ENCODE measurements at places on chromosomes 7 and 10. TPM values are rescaled to one million over a fixed set of nuclear protein-coding genes. Genes with fewer than 3 reads are reported as not detected.

GRCh38 chr10:84076047-84076388 is 63.3 kb upstream of the GHITM start:
- H3K4me3 ChIP-seq = no peak overlapping the region
- no peaks in the 10 kb centered on the region for H3K36me3 ChIP-seq
- DNase-seq = no peak
- H3K27ac ChIP-seq = no peak overlapping the region

GRCh38 chr7:45182856-45183710 is 25.5 kb downstream of the RAMP3 start:
- H3K36me3 ChIP-seq = no peaks in the 10 kb centered on the region
- DNase-seq = no peak
- no peak overlapping the region for H3K27ac ChIP-seq
- H3K4me1 ChIP-seq = no peaks in the 10 kb centered on the region

GRCh38 chr7:66609176-66609575 is 19.5 kb upstream of the KCTD7 start:
- H3K4me3 ChIP-seq = no peak overlapping the region
- no peaks in the 10 kb centered on the region for H3K36me3 ChIP-seq
- peaks cover 2% of the 10 kb centered on the region for H3K27me3 ChIP-seq

GRCh38 chr7:156022483-156023459 is 210.5 kb upstream of the SHH start:
- H3K27ac ChIP-seq = no peak overlapping the region
- no peaks in the 10 kb centered on the region for H3K36me3 ChIP-seq
- H3K4me1 ChIP-seq = no peaks in the 10 kb centered on the region
- no peak for DNase-seq
- H3K4me3 ChIP-seq = no peak overlapping the region
- peaks cover 3% of the 10 kb centered on the region for H3K27me3 ChIP-seq

DNA sequence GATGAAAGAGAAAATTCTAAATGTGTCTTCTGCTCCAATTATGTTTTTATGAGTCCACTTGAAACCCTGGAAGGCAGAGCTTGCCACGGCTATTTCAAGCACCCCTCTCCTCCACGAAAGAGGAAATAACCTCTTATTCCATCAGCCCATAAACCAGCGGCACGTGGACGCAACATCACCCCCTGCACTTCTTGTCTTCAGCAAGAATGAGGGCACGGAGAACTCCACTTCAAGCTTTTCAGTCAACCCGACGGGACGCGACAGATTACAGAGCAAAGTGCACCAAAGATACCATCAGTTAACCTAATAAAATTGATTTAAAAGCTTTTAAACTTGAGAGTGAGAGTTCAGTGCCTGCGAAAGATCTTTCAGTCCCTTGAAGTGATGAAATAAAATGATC is 406.3 kb downstream of the GALNT17 start:
- no peaks in the 10 kb centered on the region for H3K36me3 ChIP-seq
- DNase-seq = no peak
- no peaks in the 10 kb centered on the region for H3K4me1 ChIP-seq
- H3K4me3 ChIP-seq = no peak overlapping the region
- peaks cover 5% of the 10 kb centered on the region for H3K27me3 ChIP-seq
- H3K27ac ChIP-seq = no peak overlapping the region

The LIPF gene
- total RNA-seq = not detected

DNA sequence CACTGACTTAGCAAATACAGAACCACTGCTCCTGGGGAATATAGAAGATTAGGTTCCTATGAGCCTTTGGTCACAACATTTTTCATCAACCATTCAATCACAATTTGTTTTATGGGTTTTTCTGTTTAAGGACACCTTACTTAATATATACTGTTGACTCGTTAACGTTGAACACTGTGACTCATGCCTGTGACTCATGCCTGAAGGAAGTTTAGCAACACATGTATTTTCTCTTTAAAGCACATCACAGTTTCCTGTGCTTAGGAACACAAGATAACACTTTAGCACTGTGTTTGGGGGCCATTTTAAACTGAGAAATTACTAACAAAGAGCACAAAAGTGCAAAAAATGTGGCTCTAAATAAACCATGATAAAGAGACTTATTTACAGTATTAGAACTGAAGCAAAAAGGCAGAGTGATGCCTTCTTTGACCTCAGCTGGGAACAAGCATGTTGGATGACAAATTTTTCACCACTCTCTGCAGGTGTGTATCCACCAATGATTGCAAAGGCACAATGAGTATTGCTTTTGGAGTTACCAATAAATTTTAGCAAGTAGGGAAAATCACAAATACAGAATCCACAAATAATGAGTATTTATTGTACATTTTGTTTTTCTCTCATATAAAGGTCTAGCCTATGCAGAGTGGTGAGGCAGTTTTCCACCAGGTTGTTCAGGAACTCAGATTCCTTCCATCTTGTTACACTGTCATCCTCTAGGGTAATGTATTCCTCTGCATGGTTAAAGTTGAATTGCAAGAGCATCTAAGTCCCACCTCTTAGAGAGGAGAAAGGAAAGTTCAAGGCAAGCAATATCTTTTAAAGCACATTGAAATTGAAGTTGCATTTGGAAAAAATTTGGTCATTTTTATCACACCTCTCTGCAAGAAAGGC is 7.3 kb downstream of the FGFBP3 start:
- H3K4me1 ChIP-seq = peaks cover 20% of the 10 kb centered on the region
- no peak overlapping the region for H3K4me3 ChIP-seq
- peak overlapping the region; percentile 51 for H3K27ac ChIP-seq
- H3K27me3 ChIP-seq = peaks cover 7% of the 10 kb centered on the region
- no peaks in the 10 kb centered on the region for H3K36me3 ChIP-seq

- no peak overlapping the region for H3K27ac ChIP-seq
- DNase-seq = no peak
- H3K4me1 ChIP-seq = no peaks in the 10 kb centered on the region
- no peak overlapping the region for H3K4me3 ChIP-seq
These were observed 62.3 kb downstream of the TMEM26 start for GRCh38 chr10:61390851-61391250.

The CALN1 gene
- not detected for total RNA-seq

GRCh38 chr7:69645683-69646082 is 47.4 kb downstream of the AUTS2 start:
- H3K27me3 ChIP-seq = peaks cover 2% of the 10 kb centered on the region
- no peaks in the 10 kb centered on the region for H3K4me1 ChIP-seq
- no peak for DNase-seq
- H3K27ac ChIP-seq = no peak overlapping the region
- H3K4me3 ChIP-seq = no peak overlapping the region

- no peak overlapping the region for H3K4me3 ChIP-seq
- H3K36me3 ChIP-seq = no peaks in the 10 kb centered on the region
- H3K4me1 ChIP-seq = no peaks in the 10 kb centered on the region
- DNase-seq = no peak
These were observed 106.2 kb upstream of the AGK start for GRCh38 chr7:141444961-141445360.

The TMEM196 gene
- not detected for total RNA-seq

The TRIM50 gene
- total RNA-seq = 0.25 TPM

The NPTX2 gene
- total RNA-seq = not detected

The LIPJ gene
- total RNA-seq = 0.22 TPM

- H3K27me3 ChIP-seq = no peaks in the 10 kb centered on the region
- H3K27ac ChIP-seq = no peak overlapping the region
- H3K4me3 ChIP-seq = no peak overlapping the region
- peaks cover 27% of the 10 kb centered on the region for H3K36me3 ChIP-seq
- peaks cover 66% of the 10 kb centered on the region for H3K4me1 ChIP-seq
- DNase-seq = no peak
These were observed 72.5 kb upstream of the GSDME start for GRCh38 chr7:24829787-24830186.

DNA sequence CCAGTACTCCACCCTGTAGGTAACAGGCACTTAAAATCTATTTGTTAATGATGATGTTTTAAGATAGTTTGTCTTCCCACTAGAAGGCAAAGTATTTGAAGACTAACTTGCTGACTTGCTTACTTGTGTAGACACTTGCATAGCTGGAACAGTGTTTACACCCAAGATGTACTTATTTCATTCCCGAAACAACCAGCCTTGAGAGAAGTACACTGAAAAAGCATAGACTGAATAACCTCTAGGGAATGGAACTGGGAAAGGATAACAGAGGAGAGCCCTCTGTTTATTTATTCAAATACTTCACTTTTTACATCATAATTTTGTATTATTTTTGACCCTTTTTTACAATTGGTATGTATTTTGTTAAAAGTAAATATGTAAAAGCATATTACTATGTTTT is 33.1 kb upstream of the TMEM26 start:
- no peak for DNase-seq
- H3K27ac ChIP-seq = no peak overlapping the region
- H3K4me3 ChIP-seq = no peak overlapping the region

DNA sequence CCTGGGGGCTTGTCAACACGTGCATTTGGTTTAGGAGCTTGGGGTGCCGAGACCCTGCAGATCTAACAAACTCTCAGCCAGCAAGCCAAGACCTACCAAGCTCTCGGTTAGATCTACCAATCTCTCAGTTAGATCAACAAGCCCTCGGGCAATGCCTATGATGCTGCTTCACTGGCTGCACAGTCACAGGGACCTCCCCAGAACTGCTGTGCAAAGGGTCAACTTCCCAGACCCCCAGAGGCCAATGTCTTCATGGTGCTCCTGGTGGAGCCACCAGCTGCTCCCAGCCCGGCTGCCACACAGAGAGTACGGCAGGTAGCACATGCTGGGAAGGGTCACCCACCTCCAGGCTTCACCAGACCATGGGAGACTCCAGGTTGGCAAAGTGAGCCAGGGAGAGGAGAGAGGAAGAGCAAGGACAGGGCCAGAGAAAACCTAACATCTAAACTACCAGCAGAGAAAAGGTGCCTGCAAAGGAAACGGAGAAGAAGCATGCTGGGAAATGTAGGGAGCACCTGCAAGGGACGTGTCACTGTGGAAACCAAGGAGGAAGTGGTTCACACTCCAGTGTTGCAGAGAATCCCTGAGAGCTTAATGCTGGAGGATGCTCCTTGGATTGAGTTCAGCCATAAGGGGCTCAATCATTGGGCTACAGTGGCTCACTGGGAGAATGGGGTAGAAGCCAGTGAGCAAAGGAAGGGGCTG is 51.5 kb upstream of the GDF10 start:
- no peaks in the 10 kb centered on the region for H3K36me3 ChIP-seq
- DNase-seq = no peak
- H3K4me3 ChIP-seq = no peak overlapping the region
- H3K27ac ChIP-seq = peak overlapping the region; percentile 32

- no peaks in the 10 kb centered on the region for H3K27me3 ChIP-seq
- H3K27ac ChIP-seq = peak overlapping the region; percentile 94
- peak overlapping the region; percentile 74 for H3K4me3 ChIP-seq
- peaks cover 5% of the 10 kb centered on the region for H3K36me3 ChIP-seq
- H3K4me1 ChIP-seq = peaks cover 88% of the 10 kb centered on the region
These were observed 22.1 kb upstream of the CARD11 start for GRCh38 chr7:3065724-3066143.

- DNase-seq = no peak
- H3K36me3 ChIP-seq = no peaks in the 10 kb centered on the region
- H3K4me3 ChIP-seq = no peak overlapping the region
- no peak overlapping the region for H3K27ac ChIP-seq
These were observed 1290.3 kb upstream of the SORCS1 start for GRCh38 chr10:108454793-108455192.

- H3K27ac ChIP-seq = no peak overlapping the region
- H3K4me1 ChIP-seq = no peaks in the 10 kb centered on the region
- H3K27me3 ChIP-seq = no peaks in the 10 kb centered on the region
- no peaks in the 10 kb centered on the region for H3K36me3 ChIP-seq
- DNase-seq = no peak
- H3K4me3 ChIP-seq = no peak overlapping the region
These were observed 244.8 kb upstream of the MINDY3 start for GRCh38 chr10:16105082-16105481.

The FZD8 gene
- 0.63 TPM for total RNA-seq

Measured in naive thymus-derived CD8-positive, alpha-beta T cell (primary cell).